ENCODE measurements at places on chromosomes 1 and 21.
A peak's percentile ranks its signal among the peaks of the same experiment; 100 is the strongest.

GRCh38 chr1:9850442-9851162 is 26.8 kb upstream of the CLSTN1 start:
- no peak for DNase-seq

GRCh38 chr1:36625253-36625934 is 142.7 kb upstream of the CSF3R start:
- no peak for DNase-seq

- no peak for DNase-seq
Observed at GRCh38 chr1:231842441-231842840, 215.9 kb downstream of the DISC1 start.

- DNase-seq = no peak
Observed at GRCh38 chr1:82337635-82338034, 536.9 kb downstream of the ADGRL2 start.

DNA sequence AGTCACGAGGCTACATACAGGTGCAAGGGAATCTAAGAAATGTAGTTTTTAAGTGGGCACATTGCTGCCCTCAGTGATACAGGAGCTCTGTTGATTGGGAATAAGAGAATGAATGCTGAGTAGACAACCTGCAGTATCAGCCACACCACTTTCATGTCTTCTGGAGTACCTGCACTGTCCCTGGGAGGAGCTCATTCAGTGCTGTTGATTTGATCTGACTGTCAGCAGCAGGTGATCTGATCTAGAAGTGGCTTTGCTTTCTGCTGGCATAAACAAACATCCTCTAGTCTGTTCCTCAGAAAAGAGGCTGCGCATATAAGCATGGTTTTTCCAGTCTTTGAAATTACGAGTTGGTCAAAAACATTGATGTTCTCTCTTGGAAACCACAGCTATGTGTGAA is 35.5 kb upstream of the LRRC52 start:
- no peak for DNase-seq

DNA sequence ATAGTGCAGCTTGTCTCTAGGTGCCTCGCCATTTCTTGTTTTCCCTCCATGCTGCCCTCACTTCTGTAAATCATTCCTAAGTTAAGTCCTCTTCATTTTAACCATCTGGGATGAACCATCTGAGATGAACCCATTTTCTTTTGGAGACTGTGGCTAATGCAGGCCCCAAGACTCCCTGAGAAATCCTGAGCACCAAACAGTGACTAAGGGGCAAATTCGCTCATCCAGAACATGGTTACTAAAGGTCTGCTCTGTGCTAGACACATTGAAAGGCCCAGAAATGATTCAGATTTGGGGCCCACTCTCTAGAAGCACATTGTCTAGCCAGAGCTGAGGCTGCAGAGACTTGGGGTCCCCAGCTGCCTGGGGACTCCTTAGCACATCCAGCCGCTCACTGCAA is 151.9 kb upstream of the CTTNBP2NL start:
- DNase-seq = no peak

DNA sequence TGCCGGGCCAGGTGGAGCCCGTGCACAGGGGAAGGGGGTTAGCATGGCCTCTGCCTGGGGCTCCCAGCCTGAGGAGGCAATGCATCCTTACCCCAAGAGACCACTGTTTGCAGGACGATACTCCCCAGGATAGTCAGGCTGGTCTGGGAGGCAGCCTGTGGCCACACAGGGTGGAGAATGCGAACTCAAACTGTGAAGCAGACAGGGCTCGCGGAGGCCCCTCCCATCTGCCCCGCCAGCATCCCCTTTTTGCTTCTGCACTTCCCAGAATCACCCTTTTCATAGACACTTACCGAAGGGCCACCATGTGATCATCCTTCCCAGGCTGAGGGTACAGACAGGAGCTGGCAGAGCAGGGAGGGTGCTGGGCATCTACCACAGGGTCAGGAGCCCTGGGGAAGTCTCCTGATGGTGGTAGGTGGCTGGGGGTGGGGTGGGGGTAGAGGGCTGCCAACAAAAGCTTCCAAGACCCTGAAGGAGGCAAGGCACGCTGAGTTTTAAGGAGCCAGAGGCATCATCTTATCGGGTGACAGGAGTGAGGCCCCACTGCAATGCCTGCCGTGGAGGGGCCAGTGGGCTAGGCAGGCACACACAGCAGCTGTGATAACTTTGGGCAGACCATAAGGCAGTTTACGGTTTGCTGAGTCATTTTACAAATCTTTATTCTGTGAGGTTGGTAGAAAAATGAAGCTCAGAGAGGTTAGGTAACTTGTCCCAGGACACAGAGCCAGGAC is 31.3 kb upstream of the BTG2 start:
- no peak for DNase-seq

- DNase-seq = no peak
Observed at GRCh38 chr21:41821756-41822431, 55.0 kb upstream of the RIPK4 start.

DNA sequence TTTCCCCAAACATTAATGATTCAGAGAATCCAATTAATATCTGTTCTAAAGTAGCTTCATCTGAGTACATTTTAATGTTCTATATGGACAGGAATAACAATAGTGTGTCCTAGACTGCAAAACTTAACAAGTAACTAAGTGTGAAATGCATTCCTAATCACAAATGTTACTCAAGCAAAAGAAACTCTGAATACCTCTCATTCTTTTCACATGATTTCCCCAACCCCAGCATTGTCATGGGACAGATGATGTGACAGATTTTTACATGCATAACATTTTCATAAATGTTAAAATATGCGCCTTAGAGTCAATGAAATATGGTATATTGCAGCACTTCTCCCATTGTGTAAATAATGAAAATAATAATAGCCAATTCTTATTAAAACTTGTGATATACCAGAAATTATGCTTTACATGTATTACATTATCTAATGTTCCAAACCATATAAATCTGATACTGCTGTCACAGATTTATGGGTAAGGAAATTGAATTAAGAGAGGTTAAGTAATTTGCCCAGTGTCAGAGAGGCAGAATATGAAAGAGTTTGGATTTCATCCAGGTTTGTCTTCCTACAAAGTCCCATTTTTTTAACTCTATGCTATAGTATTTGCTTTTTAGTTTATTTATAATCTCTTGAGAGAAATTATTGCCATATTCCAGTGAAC is 269.4 kb downstream of the LRRC7 start:
- DNase-seq = no peak

- DNase-seq = no peak
Observed at GRCh38 chr1:62022382-62022983, 172.2 kb upstream of the L1TD1 start.

GRCh38 chr1:110218137-110218536 is 8.0 kb downstream of the KCNC4 start:
- no peak for DNase-seq

GRCh38 chr1:10901891-10902805 is 105.7 kb upstream of the CASZ1 start:
- no peak for DNase-seq

- no peak for DNase-seq
Observed at GRCh38 chr1:88800382-88801051, 90.8 kb downstream of the GTF2B start.

DNA sequence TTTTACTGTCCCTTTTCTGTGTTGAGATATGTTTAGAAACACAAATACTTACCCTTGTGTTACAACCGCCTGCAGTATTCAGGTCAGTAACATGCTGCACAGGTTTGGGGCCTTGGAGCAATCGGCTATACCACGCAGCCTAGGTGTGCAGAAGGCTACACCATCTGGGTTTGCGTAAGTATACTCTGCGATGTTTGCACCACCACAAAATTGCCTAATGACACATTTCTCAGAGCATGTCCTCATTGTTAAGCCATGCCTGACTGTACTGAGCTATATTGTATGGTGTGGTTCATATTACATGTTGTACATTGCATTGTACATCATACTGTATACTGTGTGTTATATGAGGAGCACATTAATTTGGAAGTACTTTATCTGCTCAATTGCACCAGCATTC is 247.4 kb downstream of the RHOU start:
- peak; percentile 74 for DNase-seq

- DNase-seq = no peak
Observed at GRCh38 chr21:45938811-45939520, 42.6 kb upstream of the COL6A1 start.

DNA sequence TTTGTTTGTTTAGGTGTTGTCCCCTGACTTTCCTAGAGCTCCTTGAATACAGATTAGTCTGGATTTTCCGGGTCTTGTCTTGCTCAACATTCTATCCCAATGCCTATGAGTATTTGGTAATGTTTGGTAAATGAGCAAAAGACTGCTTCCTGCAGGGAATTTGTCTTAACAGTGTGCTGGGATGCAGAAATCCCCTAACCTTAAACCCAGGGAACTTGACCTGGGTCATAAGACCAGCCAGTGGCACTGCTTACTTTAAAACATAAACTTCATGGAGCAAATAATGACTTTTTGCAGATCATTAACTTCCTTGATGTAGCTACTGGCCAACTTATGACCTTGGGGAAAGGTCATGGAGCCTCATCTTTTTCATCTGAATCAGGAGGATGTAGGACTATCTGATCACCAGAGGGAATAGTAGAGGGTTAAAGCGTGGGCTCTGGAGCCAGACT is 27.2 kb downstream of the TCEANC2 start:
- DNase-seq = no peak

DNA sequence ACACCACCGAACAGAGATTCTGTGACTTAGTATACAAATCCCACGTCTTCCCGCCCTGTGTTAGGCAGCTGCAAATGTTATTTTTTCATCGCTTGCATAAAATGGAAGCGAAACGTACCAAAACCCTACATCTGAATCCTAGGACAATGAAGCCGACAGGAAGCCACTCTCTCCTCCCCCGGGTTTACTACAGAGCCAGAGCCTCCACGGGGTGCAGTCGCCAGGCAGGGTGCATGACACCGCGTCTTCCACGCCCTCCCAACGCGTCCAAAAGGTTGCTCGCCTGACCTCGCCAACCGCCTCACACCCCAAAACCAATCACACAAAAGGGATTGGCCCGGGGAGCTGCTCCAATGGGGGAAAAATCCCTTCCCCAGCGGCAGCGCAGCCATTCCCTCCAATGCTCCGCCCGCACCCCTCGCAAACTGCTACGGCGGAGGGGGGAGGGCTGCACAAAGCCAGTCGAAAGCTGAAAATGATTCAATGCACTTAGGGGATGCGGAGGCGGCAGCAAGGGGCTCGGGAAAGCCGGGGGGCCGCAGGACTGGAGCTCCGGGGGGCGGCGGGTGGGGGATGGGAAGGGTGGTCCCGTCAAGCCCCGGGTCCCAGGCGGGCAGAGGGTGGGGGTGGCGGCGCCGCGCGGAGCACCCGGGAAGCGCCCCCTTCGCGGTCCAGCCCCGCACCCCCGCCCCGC is 701 bp downstream of the CEP170 start:
- DNase-seq = peak; percentile 80

DNA sequence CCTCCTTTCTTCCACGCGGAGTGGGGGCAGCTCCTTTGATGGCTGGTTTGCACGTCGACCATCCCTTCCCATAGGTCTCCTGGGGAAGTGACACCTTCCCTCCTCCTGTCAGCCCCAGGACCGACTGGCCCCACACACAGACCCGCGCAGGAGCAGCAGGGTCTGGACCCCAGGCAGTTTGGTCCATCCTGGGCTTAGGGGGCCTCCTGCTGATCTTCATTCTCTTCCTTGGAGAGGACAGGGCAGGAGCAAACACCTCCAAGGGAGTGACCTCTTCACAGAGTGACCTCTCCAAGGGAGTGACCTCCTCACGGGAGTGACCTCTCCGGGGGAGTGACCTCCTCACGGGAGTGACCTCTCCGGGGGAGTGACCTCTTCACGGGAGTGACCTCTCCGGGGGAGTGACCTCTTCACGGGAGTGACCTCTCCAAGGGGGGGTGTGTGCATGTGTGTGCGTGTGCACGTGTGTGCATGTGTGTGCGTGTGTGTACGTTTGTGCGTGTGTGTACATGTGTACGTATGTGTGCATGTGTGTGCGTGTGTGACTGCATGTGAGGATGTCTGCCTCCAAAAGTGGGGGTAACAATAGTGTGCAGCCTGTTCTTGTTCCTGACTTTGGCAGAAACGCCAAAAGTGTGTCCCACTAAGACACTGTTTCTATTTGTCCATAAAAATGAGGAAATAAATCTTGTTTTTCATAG is 29.8 kb downstream of the COL6A1 start:
- no peak for DNase-seq

DNA sequence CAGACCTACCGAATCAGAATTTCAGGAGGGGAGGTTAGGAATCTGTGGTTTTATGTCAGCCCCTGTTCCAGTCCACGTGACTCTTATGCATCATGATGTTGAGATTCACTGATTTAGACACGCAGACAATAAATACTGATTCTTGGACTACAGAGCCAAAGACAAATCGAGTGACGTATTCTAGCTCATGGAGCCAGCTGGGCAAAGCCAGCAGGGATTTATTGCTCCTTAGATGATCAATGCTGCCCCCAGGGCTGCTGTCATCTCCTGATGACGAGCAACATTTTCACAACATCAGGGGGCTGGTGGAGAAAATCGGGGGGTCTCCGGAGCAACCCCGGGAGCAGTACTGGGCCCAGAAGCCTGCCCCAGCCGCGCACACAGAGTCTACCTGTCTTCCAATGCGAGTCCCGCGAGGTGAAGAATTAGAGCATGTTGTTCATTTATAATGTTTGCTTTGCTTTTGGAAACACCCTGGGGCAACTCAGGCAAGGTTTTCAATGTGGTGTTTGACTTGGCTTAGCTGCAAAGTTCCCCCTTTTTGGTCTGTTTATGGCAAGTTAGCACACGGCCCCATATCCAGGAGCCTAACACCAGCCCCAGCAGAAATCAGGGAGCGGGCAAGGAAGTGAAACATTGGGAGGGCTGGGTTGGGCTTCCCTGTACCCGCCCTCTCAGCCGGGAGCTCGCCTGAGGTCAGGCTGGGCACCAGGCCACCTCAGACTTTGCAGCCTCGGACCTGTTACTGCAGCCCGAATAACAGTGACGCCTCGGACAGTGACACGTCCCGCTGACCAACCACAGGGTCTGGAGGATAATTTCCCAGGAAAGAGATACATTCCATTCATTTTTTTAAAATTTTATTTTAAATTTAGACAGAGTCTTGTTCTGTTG is 19.9 kb upstream of the CLDN14 start:
- no peak for DNase-seq

DNA sequence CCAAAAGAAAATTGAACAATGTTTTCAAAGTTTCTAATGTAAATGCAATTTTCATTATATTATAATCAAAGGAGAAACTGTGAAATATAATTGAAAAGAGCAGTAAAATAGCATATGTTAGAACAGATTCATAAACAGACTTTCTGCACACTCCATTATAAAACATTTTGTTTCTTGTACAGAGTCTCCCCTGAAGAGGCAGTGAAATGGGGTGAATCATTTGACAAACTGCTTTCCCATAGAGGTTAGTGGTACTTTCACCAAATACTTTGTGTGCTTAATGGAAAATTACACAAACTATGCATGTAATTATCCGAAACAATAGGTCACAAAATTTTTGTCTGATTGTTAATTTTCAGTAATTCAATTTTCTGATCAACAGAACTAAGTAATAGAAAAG is 1.9 kb downstream of the RGS18 start:
- no peak for DNase-seq

DNA sequence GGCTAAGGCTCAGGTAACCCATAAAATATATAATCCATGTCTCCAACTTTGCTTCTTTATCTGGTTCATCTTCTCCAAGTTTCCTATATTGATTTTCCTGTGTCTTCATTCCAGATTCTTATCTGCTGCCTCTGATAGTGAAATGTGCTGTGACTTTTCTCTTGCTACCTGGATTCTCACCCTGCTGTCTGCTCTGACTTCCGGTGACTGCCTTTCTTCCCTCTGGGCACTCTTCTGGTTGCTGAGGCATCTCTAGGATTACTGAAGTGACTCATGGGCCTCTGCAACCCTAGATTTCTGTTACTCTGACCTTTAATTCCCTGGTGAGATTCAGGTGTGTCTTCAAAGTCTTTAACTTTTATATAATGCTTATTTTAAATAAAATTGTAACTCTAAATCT is 46.9 kb downstream of the GIPC2 start:
- DNase-seq = no peak

GRCh38 chr1:38235705-38236104 is 189.1 kb upstream of the POU3F1 start:
- no peak for DNase-seq

Data from NCI-H2171 treated with DMSO at 0.1 percent for 48 hours (cell line).